ENCODE measurements at places on chromosomes 4 and X.
A peak's percentile ranks its signal among the peaks of the same experiment; 100 is the strongest.

DNA sequence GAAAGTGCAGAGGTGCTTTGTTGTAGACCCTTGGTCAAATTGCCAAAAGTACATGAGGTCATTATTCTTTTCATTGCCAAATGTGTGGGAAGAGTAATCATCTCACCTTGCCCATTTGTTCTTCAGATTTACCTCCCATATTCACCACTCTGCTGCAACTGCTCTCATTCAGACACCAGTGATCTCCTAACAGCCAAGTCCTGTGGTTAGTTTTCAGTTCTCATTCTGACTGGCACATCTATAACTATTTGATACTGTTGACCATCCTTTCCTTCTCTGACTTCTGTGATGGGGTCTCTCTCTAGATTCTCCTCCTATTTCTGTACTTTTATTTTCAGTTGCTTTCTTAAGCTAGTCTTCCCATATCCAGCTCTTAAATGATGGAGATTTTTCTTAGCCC is 39.8 kb downstream of the GRIA3 start:
- DNase-seq: no peak

DNA sequence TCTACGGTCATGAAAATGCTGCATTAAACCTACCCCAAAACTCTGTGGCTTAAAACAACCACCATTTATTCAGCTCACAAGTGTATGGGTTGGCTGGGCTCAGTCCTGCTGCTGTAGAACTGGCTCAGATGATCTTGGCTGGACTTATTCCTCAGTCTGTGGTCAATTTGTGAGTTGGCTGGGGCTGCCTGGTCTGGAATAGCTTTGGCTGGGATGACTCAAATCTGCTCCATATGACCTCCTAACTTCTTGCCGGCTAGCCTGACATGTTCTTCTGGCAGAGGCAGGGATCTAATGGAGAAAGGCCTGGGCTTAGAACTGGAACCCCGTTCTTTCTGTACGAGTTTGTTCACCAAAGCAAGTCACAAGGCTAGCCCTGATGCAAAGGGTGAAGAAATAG is 71.7 kb downstream of the CFAP299 start:
- DNase-seq: peak; percentile 41

GRCh38 chr4:18388039-18388438 is 366.5 kb upstream of the LCORL start:
- no peak for DNase-seq

- DNase-seq: no peak
Observed at GRCh38 chr4:2767046-2767704, 11.0 kb upstream of the TNIP2 start.

DNA sequence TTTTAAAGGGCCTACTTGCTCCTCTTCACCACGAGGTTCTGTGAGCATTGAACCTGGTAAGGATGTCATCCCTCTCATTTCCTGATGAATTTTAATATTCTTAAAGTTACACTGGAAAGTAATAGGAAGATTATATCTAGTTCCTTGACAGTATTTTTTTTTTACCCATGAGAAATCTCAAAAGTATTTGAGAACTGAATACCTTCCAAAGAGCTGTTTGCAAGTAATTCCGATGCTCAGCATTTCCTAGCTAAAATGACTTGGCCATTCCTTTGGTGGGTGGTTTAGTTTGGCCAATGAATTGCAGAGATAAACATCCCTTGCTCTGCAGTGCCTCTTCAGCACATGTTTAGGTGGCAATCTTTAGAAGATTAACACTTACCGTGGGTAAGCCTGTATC is 110.2 kb upstream of the WDR1 start:
- DNase-seq: no peak

DNA sequence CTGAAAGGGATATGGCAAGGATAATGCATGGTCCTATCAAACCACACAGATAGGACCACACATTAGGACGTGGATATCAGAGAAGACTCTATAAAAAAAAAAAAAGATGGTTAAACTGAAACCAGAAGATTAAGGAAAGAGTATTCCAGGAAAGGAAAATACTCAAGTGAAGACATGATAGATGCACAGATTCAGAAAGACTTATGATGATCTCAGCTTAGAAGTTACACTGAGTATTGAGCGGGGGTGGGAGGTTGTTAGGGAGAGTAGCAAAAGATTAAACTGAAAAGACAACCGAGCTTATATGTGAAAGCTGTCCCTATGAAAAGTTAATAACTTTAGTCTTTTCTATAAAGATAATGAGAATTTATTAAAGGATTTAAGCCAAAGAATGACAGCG is 211.0 kb upstream of the EMCN start:
- DNase-seq: no peak

DNA sequence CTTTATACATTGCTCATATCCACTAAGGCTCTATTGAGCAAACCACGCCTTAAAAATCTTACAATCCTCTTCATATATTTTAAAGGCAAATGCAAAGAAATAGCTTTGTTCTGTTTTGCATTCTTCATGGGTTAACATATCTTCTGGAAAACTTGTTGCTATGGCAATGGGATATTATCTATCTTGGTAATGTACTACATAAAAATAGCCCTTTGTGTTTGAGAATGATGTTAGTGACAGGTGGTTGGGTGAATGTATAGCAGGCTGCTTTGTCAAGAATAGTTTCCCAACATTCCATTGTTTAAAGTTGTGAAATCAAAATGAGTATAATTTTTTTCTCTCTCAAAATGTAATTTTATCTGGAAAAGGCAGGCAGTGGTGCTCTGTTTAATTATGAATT is 16.8 kb downstream of the REPS2 start:
- DNase-seq: peak; percentile 5

DNA sequence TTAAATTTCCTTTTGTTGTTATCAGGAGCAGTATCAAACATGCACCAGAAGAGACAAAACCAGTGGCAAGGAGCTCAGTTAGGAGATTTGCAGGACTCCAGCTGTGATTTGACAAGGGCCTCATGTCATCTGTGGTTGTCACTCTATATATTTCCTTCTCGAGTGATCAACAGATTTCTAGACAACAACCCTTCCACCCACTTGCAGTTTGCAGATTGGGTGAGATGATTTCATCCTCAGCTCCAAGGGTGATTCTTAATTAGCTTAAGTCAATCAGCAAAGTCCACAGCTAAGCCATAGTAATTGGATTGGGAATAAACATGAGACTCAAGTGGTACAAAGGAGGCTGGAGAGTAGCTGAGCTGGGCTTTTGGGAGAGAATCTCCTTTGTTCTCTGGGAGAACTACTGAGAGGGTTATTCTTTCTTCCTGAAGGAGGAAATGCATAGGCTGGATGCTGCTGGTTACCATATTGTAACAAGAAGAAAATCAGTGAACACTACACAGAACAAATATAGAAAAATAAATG is 192.8 kb downstream of the PPARGC1A start:
- no peak for DNase-seq

GRCh38 chr4:79225360-79225759 is 100.5 kb downstream of the NAA11 start:
- no peak for DNase-seq

DNA sequence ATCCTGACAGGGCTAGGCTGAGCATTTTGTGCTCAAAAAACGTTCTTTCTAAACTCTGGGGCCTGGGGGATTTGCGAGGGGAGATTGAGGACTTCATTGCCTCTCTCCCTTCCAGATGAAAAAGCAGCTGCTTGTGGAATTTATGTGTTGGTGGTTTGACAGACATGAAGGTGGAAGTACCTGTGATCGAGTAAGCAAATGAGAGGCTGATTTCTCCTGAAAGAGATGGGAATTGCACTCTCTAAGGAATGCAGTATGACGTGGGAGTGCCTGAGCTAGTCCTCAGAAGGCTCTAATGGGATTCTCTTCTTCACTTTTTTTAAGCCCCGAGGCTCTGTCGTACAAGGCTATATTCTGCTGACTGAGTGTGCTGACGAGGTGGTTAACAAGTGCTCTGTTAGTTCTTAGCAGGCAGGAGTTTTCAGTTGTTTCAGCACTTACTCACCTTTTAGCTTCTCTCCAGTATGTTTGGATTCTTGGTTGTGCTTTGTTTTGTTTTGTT is 426.8 kb upstream of the CNKSR2 start:
- no peak for DNase-seq

GRCh38 chrX:1327651-1328304 is 8.8 kb upstream of the IL3RA start:
- DNase-seq: no peak

- peak; percentile 24 for DNase-seq
Observed at GRCh38 chr4:142402900-142403299, 443.2 kb downstream of the INPP4B start.

DNA sequence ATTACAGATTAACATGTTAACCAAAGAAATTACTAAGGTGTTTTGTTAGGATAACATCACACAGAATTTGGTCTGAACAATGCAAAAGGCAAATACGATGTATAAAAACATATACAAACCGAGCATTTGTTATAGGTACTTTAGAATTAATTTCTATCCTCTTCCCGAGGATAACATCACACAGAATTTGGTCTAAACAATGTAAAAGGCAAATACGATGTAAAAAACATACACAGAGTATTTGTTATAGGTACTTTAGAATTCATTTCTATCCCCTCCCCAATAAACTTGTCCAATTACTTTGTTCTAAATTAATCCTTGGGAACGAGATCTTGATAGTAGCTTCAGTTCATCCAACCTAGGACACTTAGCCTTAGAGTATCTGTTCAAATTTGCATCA is 7.6 kb downstream of the HNRNPDL start:
- no peak for DNase-seq

DNA sequence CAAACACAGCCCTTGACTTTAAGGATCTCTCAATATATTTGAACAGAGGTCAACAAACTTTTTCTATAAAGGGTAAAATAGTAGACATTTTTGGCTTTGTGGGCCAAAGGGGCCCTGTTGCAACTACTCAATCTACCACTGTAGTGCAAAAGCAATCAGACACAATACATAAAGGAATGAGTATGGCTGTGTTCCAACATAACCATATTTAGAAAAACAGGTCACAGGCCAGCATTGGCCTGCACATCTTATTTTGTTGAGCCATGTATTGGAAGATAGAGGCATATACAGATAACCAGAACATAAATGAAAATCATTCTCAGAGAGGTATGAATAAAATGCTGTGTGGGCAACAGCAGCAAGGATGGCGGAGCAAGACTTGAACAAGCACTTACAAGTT is 49.8 kb downstream of the MID1 start:
- DNase-seq: peak; percentile 6

DNA sequence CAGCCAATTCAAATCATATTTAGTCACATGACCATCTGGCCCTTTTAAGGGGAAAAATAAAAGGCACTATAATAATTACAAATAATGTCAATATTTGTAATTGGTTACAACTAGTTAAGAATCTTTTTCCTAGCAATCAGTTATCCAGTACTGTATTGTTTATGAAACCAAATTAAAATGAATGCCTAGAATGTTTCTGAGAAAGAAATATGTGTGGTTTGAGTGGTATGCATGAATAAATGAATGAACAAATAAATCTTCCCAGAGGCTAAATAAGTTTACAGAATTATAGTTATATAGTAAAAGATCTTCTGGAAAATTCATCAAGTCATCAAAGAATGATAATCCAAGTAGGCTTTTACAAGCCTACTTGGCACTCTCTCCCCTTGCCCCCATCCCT is 55.8 kb upstream of the F8A3 start:
- DNase-seq: peak; percentile 10

DNA sequence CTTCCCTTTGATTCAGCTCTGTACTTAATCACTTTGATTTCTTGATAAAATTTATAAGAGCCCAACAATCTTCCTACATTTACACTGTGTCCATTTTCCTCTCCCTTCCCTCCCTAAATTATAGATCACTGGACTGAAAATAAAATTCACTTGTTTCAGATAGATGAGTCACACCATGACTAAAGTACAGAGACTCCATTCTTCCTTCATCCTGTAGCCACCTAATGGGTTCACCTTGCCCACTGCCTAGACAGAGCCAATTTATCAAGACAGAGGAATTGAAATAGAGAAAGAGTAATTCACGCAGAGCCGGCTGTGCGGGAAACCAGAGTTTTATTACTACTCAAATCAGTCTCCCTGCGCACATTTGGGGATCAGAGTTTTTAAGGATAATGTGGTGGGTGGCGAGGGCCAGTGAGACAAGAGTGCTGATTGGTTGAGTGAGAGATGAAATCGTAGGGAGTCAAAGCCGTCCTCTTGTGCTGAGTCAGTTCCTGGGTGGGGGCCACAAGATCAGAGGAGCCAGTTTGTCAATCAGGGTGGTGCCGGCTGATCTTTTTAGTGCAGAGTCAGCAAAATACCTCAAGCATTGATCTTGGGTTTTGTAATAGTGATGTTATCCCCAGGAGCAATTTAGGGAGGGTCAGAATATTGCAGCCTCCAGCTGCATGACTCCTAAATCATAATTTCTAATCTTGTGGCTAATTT is 71.3 kb upstream of the MED14 start:
- no peak for DNase-seq

DNA sequence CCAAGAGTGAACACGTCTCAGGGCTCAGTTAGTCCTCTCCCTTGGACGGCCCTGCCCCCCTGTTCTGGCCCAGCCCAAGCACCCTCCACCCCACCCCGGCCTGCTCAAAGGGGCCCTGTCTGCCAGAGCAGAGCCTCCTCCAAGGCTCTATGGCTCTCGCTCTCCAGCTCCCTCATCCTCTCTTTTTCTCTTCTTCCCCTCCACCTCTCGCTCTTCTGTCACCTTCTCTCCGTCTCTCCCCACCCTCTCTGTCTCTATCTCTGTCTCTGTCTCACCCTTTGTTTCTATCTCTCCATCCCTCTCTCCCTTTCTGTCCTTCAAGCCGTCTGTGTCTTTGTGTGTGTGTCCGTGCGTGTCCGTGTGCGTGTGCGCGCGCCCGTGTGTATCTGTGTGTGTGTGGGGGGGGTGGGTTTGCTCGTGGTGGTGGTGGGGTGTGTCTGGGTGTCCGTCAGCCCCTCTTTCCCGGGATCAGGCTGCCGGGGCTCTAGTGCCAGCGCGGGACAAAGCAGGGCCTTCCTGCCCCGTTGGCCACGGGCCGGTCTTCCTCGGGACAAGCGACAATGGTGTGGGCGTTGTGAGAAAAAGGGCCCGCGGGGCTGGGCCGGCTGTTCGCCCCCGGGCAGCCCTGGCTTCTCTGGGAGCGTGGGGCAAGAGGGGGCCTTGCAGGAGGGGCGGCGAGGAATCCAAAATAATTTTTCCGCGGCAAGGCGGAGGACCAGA is 8.7 kb downstream of the FRG2 start:
- no peak for DNase-seq

DNA sequence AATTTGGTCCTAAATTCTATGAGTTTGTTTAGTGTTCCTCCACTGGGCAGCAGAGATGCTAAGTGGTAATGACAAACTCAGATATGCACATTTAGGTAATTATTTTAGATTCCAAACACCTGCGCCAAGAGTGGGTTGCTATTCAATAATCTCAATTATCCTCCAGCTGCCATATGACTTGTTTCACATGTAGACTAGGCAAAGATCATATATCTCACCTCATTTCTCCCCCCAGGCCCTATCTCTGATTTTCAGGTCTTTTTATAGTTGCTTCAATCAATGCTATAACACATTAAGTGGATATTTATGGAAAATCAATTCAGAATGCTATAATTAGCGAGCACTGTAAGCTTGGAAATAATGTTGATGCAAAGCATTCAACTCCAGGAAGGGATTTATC is 217.6 kb downstream of the KCTD8 start:
- no peak for DNase-seq

Measured in fibroblast of skin of abdomen (primary cell).